ENCODE measurements at places on chromosomes 5 and 9. TPM values are rescaled to one million over a fixed set of nuclear protein-coding genes. Genes with fewer than 3 reads are reported as not detected.

DNA sequence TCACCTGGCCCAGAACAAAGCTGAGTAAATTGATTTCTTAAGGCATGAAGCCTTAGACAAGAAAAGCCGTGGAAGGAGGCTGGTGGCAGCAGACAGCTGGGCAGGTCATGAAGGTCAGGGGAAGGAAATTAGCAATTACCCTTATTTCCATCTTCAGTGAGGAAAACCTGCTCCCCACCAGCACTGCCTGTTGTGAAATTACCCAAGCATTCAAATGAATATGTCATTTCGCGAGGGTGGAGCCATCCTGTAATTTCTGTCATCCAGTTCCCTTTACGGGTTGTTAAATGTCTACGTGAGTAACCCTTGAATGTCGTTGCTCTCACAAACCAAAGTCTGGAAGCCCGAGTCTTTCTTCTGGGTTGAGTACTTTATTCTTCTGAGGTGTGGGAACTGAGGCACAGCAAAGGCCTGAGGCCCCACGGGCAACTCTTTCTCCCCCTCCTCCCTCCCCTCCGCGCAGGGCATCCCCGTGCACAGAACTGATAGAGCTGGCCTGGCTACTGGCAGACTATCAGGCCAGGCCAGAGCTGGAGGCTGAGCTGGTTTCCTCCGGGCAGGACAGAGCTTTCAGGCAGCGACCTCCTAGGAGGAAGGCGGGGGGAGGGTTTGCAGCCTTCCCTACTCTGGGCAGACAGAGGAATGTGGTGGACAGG lies 22.0 kb upstream of the AK3 start:
- peak overlapping the region; percentile 17 for H3K4me3 ChIP-seq
- H3K4me1 ChIP-seq: peaks cover 11% of the 10 kb centered on the region
- peak; percentile 23 for DNase-seq
- H3K36me3 ChIP-seq: no peaks in the 10 kb centered on the region
- peak overlapping the region; percentile 42 for H3K27ac ChIP-seq

- H3K4me1 ChIP-seq: peaks cover 80% of the 10 kb centered on the region
- peaks cover 27% of the 10 kb centered on the region for H3K36me3 ChIP-seq
- DNase-seq: no peak
- H3K27me3 ChIP-seq: no peaks in the 10 kb centered on the region
Measured at GRCh38 chr5:135393229-135393628, 5.8 kb downstream of the MACROH2A1 start.

DNA sequence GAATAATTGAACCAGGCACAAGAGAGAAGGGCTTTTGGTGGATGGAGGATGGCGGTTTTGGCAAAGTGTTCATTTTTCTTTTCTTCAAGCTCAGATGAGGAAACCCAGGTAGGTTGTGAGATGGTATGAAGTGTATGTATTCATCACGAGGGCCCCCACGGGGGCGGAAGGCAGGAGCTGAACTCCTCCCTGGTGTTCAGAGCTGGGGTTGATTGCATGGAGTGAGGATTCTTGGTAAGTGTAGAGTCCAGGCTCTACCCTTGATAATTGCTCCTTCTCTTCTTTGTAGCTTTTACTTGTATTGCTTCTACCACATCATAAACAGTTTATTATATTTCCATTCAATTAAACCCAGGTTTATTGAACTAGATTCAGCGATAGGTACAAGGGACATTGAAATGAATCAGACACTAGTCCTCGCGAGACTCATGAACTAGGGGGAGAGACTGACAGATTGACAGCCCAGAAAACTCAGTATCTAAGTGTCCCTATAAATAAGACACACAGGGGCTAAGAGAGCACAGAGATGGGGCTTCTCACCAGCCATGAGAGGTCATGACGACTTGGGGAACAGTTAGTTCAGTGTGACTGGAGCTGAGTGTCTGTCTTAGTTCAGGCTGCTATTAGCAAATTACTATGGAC lies 116.7 kb upstream of the KLF4 start:
- no peak for DNase-seq
- no peak overlapping the region for H3K4me3 ChIP-seq
- no peaks in the 10 kb centered on the region for H3K4me1 ChIP-seq
- no peak overlapping the region for H3K27ac ChIP-seq
- no peaks in the 10 kb centered on the region for H3K36me3 ChIP-seq

- H3K27ac ChIP-seq: no peak overlapping the region
- H3K4me1 ChIP-seq: peaks cover 4% of the 10 kb centered on the region
- H3K27me3 ChIP-seq: peaks cover 8% of the 10 kb centered on the region
- no peaks in the 10 kb centered on the region for H3K36me3 ChIP-seq
Measured at GRCh38 chr5:143806579-143806978, 5.4 kb upstream of the HMHB1 start.

GRCh38 chr9:127132375-127132774 lies 9.9 kb upstream of the ANGPTL2 start:
- no peak overlapping the region for H3K27ac ChIP-seq
- H3K4me3 ChIP-seq: no peak overlapping the region
- no peak for DNase-seq
- H3K4me1 ChIP-seq: no peaks in the 10 kb centered on the region
- H3K36me3 ChIP-seq: no peaks in the 10 kb centered on the region

- no peaks in the 10 kb centered on the region for H3K36me3 ChIP-seq
- DNase-seq: no peak
- H3K4me3 ChIP-seq: no peak overlapping the region
- no peak overlapping the region for H3K27ac ChIP-seq
- H3K27me3 ChIP-seq: peaks cover 22% of the 10 kb centered on the region
- H3K4me1 ChIP-seq: no peaks in the 10 kb centered on the region
Measured at GRCh38 chr5:127335381-127335780, 44.8 kb downstream of the MEGF10 start.

DNA sequence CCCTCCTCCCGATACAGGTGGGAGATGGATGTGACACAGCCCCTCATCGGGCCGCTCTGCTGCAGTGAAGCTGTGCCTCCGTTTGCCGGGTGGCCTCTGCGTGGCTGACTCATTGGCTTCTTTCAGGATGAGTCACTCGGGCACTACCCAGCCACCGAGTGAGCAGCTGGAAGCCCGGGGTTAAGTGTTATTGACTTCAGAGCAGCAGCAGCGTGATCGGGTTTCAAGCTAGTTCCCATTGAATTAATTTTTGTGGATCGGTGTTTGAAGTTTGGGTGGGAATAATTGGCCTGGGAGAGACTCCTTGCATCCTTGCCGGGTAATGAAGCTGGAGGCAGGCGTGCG lies 266.4 kb upstream of the IRX4 start:
- DNase-seq: no peak
- peaks cover 12% of the 10 kb centered on the region for H3K27me3 ChIP-seq
- H3K27ac ChIP-seq: no peak overlapping the region
- no peak overlapping the region for H3K4me3 ChIP-seq
- H3K36me3 ChIP-seq: no peaks in the 10 kb centered on the region

GRCh38 chr5:173496883-173497255 lies 119.6 kb downstream of the BOD1 start:
- no peaks in the 10 kb centered on the region for H3K4me1 ChIP-seq
- H3K27me3 ChIP-seq: peaks cover 6% of the 10 kb centered on the region
- H3K4me3 ChIP-seq: no peak overlapping the region
- no peak overlapping the region for H3K27ac ChIP-seq

DNA sequence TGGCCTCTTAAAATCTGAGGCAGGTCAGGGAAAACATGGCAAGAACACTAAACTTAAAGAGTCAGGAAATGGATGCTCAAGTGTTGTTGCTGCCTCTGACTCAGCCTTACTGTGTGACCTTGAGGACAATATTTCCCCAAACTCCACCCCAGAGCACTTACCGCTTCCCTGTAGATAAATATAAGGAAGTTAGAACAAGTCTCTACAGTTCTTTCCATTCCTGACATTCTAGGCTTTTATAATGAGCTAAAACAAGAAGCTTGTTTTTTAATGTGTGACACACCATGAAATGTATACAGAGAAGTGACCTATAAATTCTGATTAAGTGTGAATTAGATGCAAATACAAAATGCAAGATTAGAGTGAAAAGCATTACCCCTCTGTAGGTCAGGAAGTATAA lies 129.3 kb downstream of the GRIA1 start:
- DNase-seq: no peak
- H3K4me3 ChIP-seq: no peak overlapping the region
- H3K36me3 ChIP-seq: no peaks in the 10 kb centered on the region
- H3K27me3 ChIP-seq: no peaks in the 10 kb centered on the region

DNA sequence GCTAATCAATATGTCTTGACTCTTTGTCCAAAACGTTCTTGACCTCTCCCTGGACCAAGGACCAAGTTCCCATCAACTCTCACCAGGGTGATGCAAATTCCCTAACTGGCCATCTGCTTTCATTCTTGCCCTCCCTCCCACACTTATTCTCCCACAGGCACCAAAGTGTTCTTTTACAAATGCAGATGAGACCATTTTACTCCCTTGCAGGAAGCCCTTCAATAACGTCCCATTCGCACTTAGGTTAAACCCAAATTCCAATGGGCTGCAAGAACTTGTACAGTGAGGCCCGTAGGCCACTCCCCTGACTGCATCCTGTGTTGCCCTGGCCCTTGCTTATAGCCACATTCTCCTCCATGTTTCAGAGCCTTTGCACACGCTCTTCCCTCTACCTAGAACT lies 7.3 kb downstream of the ARAP3 start:
- H3K27ac ChIP-seq: no peak overlapping the region
- no peaks in the 10 kb centered on the region for H3K27me3 ChIP-seq
- DNase-seq: no peak
- H3K4me1 ChIP-seq: no peaks in the 10 kb centered on the region
- no peak overlapping the region for H3K4me3 ChIP-seq
- H3K36me3 ChIP-seq: no peaks in the 10 kb centered on the region

DNA sequence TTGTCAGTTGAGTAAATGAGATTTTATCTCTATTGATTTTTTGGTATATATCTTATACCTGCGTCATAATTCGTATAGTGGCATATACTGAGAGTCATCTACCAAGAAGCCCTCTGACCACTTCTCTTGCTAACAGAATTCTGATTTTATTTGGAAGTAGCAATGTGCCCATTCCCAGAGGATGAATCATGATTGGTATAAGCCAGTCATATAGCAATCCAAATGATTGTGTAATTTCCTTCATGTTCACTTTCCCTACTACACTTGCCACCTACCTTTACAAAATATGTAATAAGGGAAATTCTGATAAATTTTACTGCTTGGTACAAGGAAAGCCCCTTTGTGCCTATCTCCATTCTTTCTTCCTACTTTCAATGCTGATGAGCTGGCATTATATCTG lies 16.1 kb upstream of the ZNF462 start:
- H3K27me3 ChIP-seq: no peaks in the 10 kb centered on the region
- no peak for DNase-seq
- H3K36me3 ChIP-seq: no peaks in the 10 kb centered on the region

Gene ACTBL2
- total RNA-seq: not detected

GRCh38 chr5:126189231-126189630 lies 234.0 kb upstream of the GRAMD2B start:
- DNase-seq: no peak
- H3K4me1 ChIP-seq: no peaks in the 10 kb centered on the region
- H3K36me3 ChIP-seq: no peaks in the 10 kb centered on the region
- H3K27me3 ChIP-seq: no peaks in the 10 kb centered on the region
- no peak overlapping the region for H3K4me3 ChIP-seq
- no peak overlapping the region for H3K27ac ChIP-seq

All from activated CD4-positive, alpha-beta memory T cell treated with anti-CD3 and anti-CD28 coated beads for 36 hours (primary cell).